ENCODE measurements at places on chromosomes 2 and 18.

DNA sequence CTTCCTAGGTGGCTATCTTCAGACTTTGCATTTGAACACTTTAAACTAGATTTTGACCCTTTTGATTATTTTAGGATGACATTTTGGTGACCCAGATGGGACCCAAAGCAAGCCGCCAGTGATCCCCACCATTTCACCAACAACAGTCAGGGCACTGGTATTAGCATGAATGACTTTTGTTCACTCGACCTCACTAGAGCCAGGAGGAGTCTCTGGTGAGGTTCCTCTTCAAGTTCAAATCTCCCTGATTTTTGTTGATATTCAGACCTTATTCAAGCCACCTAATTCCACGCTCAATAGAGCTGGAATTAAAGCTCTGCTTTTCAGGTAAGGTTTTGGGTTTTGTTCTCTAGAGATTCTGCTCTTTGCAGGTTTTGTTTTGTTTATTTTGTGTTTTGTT lies 202.3 kb downstream of the MREG start:
- no peak for DNase-seq

GRCh38 chr2:85273738-85274731 lies 53.8 kb downstream of the TGOLN2 start:
- no peak for DNase-seq

DNA sequence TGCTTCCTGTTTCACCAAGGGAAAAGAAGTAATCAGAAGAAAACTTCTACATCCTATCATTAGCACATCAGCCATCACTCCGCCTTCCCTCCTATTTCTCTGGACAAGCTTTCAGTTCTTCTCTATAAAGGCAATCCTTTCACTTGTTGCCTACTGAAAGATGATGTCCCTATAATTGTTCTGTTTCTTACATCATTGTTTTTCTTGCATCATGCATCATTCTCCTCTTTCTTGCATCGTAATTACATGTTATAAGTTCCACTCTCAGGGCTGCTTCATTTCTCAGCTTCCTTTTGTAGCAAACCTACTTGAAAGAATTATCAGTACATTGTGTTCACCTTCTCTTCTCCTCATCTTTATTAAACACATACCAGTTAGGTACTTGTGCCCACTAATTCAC lies 7.2 kb downstream of the SLC30A6 start:
- no peak for DNase-seq

DNA sequence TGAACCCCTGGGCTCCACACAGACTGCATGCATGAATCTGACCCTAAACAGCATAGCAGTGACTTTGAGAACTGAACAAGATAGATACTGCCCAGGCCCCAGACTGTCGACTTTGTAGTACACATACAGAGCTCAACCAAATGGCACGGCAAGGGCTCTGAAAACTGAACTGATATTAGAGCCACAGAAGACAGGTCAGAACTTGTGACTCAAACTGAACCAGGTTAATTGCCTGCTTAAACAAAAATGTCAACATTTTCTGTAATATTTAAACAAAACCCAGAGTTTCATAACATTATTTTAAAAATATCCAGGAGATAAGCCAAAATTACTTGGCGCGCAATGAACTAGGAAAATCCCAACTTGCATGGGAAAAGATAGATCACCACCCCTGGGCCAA lies 260.3 kb downstream of the TPGS2 start:
- no peak for DNase-seq

DNA sequence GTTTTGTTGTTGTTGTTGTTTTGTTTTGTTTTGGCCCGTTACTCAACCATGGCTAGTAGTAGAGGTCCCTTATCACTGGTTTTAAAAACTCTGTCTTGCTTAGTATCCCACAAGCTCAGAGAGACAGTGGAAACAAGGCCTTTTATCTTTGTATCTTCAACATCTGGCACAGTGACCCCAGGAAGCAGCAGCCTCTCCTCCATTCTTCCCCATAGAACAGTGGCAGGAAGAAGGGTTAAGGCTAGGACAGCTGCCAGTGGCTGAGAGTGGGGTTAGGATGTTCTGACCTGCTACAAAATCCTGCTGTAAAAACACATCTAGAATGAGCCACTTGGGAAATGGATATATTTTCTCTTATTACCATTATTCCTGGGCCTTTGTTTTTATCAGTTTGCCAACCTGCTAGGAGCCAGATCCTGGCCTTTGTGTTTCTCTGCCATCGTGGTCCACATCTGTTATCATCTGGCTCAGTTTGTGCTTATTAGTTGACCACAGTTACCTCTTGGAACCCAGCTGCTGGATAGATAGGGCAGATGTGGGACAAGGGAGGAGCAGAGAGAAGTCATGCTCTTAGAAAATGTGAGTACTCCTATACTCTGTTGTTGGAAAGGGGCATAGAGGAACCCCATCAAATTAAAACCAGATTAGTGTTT lies 246.8 kb downstream of the AGPS start:
- no peak for DNase-seq

DNA sequence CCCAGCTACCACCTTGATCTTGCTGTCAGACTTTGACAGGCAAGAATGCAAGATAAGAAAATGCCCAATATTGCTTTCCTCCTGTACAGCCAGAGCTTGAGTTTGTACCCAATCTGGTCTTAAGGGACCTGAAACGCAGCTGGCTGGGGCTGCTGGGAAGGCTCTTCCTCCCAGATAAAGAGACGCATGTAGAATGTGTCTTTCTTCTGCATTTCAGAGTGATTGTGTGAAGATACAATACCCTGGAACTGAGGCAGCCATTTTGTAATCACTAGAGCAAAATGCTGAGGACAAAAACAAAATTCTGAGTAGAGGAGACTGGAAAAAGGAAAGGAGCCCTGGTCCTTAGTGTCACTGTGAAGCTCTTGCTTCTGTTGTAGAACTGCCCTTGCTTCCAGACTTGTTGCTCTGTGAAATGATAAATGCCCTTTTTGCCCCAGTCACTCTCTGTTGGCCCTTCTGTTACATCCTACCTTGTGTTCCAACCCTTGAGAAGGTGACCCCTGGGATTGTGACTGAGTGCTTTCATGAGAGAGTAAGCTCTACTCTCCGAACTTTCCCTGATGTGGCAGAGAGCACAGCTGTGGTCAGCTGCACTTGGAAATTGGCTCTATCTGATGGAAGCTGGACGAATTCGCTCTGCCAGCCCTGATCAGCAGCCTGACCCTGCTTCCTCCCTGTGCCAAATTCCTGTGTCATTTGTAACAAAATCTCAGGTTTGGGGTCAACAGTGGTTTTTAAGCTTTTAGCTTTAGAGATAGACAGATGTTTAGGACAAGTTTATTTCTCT lies 137.4 kb upstream of the RBMS1 start:
- DNase-seq: no peak

DNA sequence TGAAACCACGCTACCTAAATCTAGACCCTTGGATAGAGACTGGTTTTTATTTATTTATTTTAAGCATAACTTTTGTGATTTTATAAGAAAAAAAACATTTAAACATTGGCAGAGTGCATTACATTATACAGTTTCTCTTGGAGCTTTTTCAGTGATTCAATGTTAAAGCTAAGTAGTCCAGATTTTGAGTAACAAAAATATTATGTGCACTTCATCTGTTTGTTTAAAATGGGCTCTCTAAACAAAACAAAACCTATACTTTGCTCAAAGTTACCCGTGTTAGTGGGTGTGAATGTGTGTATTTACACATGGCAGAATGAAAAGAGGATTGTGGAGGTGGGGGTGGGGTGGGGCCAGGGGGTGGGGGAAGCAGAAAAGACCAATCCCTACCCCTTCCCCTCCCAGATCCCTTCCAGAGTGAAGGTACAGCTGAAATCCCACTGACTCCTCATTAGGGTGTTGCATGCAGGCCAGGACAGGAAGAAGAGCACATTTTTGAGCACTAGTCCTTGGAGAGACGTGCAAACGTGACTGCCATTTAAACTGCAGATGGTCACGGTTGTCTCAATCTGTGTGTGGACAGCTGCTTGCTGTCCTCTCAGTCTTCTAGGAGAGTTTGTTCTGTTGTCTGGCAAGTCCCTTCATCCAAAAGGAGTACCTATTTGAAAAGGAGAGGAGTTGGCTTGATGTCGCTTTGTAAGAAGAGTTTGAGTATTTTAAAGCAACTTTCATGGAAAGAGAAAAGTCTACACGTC lies 303.0 kb downstream of the ICOS start:
- DNase-seq: no peak

DNA sequence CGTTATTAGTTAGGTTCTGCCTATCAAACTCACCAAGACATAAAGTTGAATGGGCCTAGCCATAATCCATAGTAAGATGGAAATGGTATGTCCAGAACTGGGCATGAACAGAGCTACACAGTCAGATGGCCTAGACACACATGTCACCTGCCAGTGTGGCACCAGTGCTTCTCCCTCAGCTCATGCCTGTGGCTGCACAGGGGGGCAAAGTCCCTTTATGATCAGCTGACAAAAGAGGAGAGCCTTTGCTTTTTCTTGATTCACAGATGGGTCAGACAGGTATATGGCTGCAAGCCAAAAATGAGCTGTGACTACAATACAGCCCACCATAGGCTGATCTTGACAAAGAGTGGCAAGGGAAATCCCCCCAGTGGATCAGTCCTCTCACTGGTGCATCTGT lies 28.3 kb upstream of the STARD7 start:
- DNase-seq: no peak

DNA sequence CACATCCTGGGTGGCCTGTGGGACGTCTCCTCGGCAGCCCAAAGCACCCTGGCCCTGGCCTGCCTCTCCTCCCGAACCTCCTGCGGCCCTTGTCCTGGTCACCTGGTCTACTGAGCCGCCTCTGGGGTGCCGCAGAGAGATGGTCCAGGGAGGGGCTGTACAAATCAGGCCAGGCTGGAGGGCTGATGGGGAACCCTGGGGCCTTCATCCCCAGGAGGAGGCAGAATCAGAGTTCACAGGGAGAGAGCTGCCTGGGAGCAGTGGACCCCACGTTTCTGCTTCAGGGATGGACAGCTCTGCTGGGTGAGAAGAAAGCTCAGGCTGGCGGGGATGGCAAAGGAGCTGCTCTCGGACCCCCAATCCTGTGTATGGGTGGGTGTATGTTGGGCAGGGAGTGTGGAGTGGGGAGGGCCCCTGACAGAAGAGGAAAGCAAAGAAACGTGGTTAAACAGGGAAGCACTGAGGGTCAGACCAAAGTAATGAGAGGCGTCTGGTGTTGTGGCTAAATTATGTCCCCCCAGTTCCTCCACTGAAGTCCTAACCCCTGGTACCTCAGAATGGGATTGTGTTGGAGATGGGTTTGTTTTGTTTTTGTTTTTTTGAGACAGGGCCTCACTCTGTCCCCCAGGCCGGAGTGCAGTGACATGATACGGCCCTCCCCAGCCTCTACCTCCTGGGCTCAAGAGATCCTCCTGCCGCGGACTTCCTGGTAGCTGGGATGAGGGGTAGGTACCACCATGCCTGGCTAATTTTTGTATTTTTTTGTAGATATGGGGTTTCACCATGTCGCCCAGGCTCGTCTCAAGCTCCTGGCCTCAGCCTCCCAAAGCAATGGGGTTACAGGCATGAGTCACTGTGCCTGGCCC lies 73.4 kb upstream of the SMAD7 start:
- no peak for DNase-seq

GRCh38 chr2:212227755-212228154 lies 310.8 kb downstream of the ERBB4 start:
- no peak for DNase-seq

DNA sequence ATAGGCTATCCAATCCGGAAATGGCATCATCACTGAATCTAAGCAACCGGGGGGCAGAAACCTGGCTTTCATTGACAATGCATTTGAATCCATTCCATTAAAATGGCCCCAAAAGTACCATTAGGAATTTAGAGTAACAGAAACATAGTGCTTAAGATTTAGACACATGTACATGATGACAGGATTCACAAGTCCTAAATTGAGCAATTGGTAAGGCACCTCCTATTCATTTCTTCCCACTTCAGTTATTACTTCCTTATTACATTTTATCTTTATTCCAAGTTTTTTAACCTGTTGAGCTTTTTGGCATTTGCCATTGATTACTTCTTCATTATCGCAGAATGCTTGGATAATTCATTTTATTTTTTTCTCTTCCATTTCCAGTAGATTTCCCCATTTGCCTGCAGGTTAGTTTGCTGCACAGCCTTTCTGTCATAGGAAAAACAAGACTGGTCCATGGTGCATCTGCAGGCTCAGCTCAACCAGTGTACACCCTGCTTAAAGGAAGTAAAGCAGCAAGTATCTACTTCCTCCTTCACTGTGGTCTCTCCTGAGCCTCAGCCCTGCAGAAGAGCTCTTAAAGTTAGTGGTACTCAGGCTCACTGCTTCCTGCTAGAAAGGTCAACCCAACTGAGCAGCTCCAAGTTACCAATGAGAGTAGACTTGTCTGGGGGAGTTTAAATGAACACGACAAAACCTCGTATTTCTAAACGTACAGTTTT lies 89.2 kb downstream of the DOCK10 start:
- no peak for DNase-seq

DNA sequence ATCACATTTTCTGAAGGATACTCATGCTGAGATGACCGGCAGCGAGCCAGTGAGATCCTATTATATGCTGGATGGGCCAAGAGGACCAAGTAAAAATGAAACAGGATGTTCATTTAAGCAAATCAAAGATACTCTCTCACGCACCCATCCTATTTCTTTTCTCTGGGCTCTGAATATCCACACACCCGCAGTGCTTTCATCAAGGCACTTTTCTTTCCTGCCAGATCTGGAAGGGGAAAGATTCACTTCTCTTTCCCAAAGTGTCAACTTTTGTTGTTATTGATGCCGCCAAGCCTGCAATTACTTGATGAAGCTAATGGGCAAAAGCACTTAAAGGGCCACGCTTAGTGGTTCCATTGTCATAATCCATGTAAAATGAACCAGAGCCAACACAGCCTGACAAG lies 191.9 kb upstream of the CHAC2 start:
- DNase-seq: no peak

- DNase-seq: no peak
These were observed 26.2 kb downstream of the LBH start for GRCh38 chr2:30257266-30258214.

DNA sequence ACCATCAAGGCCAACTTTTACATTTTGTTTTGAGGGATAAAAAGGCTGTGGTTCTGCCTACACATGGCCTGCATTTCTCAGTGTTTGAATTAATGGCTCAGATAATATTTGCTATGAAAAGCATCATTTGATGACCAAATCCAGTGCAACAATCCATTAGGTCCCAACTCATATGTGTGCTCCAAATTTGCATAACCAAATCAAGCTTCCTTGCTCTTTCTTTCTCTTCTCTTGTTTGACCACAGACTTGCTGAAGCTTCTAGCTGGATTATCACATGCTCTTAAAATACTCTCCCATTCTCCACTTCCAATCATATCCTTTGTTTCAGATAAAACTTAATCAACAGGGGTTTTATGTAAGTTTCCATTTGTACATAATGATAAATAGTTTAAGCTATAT lies 147.0 kb downstream of the TCF4 start:
- no peak for DNase-seq

DNA sequence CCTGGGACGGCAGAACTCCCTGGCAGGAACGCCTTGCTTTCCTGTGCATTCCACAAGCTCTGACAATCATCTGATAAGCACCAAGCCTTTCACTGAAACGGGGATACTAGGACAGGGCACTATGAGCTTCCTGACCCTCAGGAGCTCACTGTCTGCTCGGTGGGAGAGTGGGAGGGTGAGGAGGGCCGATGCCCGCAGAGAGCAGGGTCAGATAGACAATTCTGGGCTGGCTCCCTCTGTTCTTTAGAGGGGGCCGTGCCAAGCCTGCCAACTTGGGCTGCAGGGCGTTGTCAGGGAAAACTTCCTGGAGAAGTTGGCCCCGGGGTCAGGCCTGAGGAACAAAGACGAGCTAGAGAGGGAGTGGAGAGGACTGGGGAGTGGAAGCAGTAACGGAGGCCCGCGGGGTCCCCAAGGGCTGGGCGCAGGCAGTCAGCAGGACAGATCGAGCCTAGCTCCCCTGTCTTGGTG lies 82.0 kb downstream of the CTAGE1 start:
- DNase-seq: no peak
